Fibroblast of lung (primary cell): ENCODE measurements at places on chromosomes 5 and 9.

GRCh38 chr5:143979044-143979690 lies 167.2 kb downstream of the HMHB1 start:
- no peak for DNase-seq

DNA sequence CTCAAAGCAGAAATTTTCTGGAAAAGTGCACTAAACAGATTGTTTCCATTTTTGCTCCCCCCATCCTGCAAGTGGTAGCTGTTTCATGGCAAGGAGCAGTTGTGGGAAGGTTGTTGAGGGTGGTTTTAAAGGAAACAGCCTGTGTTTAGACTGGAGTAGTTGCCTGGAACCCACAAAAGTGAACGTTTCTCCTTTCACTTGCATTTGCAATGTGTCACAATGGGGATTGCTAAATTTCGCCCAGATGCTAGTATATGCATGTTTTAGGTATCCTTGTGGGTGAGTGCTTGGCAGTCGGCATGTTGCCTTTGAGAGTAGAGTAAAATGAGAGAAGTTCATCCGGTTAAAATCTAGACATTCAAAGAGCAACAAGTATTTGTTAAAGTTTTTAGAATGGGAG lies 1099.9 kb upstream of the DMAC1 start:
- no peak for DNase-seq

DNA sequence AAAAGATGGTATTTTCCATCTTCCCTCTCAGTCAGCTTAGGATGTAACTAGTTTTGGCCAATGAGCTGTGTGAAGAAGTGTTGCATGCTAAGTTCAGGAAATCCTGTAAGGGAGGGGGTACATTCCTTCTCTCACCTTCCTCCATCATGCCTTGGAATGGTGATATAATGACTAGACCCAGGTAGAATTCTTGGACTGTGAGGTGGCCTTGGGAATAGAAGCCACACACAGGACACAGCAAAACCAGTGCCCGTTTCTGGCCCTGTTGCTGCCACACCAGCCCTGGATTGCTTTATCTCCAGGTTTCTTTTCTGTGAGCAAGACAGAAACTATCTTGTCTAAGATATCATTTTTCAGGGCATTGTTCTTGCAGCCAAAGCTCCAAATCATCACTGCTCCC lies 10.5 kb upstream of the ZNF354A start:
- DNase-seq, result no peak

DNA sequence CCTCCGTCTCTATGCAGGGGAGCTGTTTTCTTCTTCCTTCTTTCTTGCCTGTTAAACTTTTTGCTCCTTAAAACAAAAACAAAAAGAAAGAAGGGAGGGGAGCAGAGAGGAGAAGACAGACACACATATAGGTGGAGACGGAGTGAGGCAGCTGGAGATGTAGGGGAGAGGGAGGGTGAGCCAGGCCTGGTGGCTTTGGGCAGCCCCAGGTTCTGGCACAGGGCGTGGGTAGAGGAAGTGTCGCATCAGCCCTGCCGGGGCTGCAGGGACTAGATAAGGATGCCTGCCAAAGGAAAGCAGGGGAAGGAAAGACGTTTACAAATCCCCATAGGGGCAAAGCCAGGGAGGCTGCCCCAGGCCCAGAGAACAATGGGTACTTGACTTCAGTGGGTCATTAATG lies 38.7 kb upstream of the PTGS1 start:
- DNase-seq, result no peak

DNA sequence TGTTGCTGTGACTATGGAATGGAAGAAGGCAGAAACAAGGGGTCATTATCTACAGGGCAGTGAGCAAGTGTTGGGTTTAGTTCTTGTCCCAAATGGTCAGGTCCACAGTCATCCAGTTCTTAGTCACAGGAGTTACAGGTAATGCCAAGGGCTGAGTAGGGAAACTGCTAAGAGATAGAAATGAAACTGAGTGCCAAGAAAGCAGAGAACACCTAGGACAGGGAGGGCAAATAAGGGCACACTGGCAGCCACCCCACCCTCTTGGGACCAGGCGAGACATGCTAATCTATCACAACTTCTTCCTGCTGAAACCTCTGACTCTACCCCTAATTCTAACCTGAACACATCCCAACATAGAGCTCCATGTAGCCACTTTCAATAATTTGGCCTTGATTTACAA lies 103.2 kb downstream of the KLF4 start:
- no peak for DNase-seq

- peak; percentile 87 for DNase-seq
Observed at GRCh38 chr9:89461265-89461664, 36.6 kb downstream of the SEMA4D start.

DNA sequence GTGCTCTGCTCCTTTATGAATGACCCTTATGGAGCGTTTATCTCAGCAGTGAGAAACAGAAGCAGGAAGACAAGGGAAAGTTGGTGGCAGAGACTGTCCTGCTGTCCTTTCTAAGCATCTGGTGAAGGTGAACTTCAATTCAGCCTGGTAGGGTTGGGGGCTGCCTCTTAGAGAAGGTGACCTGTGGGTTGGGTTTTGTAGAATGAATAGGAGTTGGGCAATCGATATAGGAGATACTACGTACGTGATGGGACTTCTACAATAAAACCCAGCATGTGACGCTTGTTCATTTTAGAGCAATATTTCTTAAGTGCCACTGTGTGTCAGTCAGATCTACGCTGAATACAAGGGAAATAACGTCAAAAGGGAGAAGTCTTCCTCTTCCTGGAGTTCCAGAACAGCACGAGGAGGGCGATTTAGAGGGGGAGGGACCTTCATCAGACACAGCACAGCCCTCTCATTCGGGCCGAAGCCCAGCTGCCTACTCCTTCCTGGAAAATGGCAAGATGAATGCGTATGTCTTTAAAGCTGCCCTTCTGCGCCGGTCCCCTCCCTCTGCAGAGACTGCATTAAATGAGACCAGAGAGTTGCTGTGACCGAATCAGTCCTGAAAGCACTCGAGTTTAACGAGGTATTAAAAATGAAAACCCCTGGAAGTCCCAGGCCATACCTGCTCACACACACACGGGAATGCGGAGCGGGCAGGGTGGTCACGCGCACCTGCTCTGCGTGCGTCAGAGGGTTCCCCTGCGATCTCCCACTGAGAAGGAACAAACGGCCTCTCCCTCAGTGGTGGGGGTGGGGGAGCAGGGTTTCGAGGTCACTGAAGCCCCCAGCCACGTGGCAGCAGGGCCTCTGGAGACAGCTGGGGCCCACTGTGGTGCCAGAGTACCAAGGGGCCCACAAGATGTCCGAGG lies 85.3 kb upstream of the SARDH start:
- DNase-seq, result no peak

DNA sequence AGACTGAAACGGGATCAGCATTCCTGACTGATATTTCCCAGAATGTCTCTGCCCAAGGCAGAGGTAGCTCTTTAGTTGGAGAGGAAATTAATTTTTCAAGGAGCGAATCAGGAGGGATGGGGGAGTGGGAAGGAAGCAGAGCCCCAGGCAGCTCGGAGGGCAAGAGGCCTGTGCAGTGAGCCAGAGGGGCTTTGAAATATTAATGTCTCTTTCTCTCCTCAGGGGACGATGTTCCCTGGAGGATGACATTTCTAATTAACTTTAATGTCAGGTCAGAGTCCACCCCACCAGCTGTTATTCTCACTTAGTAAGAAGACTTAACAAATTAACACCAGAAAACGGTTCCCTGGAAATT lies 45.6 kb downstream of the SLC6A7 start:
- no peak for DNase-seq

DNA sequence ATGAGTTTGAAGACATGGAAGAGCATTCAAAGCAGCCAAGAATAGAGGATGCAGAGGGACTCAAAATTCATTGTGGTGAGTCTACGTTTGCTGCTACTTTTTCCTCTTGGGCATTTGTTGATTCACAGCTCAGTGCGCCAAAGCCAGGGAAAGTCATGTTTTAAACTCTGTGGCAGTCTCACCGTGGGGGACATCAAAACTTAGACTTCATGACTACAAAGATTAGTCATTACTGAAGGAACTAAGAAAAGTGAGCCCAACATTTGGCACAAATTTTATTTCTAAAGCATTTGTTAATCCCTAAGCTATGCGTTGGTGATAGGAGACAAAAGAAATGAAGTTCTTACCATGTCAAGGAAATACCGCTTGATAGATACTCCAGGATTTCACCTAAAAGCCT lies 73.7 kb upstream of the MTAP start:
- peak; percentile 97 for DNase-seq

DNA sequence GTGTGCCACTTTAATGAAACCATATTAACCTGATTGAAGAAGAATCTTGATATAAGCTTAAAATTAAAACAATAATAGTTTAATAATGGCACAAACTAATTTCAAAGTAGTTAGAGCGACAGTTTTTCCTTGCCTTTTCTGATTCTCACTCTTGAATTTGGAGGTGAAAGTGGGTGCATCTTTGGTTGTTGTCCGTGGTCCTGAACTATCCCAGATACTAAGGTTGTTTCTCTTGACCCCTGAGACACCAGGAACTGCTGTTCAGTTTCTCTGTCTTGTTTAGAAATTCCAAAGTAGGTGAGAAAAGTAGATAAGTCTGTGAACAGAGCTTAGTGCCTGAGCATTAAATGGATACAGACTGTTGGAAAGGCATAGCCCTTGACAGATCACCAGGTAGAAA lies 274.7 kb downstream of the FBXL7 start:
- DNase-seq, result no peak

GRCh38 chr5:96124589-96124988 lies 162.9 kb upstream of the ELL2 start:
- DNase-seq, result peak; percentile 32

DNA sequence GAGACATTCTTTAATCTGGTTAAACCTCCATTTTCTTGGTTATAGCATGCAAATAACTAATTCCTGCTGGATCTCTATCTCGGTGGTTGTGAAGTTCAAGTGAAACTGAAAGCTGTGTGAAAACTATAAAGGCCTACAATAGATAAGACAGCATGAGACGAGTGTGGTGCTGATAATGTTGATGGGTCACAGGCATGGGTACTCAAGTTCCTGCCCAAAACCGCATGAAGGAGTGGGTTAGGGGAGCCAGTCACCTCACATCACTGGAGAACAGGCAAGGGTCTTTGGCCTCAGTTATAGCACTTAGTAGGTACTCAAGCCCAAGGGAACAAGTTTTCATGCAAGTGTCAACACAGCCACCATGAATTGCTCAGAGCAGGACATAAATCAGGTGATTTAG lies 16.7 kb downstream of the HMHB1 start:
- no peak for DNase-seq

DNA sequence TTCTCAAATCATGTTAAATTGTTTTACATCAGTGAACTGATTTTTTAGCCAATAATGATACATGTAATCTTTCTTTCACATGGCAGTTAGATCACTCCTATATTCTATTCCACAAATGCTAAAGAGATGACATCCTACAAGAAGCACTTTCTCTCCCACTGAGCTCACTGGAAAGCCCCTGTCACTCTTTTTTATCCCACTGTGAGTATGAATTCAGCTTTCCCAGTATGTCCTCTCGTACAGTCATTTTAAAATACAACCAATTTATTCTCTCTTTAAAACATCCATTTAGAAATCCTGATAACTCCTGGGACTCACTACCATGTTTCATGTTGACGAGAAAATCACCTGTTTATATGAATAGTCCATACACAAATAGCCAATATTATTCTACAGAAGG lies 599.9 kb downstream of the SEMA5A start:
- no peak for DNase-seq
